ENCODE measurements at places on chromosomes 12 and 14. TPM values are rescaled to one million over a fixed set of nuclear protein-coding genes. Genes with fewer than 3 reads are reported as not detected.

GRCh38 chr14:90717916-90718315, 98.3 kb downstream of the TTC7B start:
- no peak for DNase-seq

- DNase-seq, result no peak
These were observed 207.0 kb downstream of the SLC41A2 start for GRCh38 chr12:104751120-104751519.

- no peak for DNase-seq
These were observed 16.2 kb downstream of the VPS33A start for GRCh38 chr12:122250047-122250446.

- DNase-seq, result no peak
These were observed 100.3 kb downstream of the GTF2A1 start for GRCh38 chr14:81120501-81120900.

DNA sequence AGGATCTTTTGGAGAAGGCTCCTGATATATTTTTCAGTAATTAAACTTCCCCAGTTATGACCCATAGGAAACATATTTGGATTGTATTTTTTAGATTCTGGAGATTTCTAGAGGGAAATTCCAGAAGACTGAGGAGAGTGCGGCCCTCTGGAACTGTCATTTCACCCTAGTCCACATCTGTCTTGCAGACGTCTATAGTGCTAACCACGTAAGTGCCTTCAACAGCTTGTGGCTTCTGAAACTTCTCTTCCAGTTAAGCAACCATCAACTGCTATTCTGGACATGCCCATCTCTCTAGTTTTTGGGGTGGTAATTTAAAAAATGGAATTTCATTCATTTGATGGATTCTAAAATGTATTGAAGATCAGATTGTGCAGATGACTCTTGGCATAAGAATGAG, 1098.8 kb downstream of the TMEM121 start:
- no peak for DNase-seq

DNA sequence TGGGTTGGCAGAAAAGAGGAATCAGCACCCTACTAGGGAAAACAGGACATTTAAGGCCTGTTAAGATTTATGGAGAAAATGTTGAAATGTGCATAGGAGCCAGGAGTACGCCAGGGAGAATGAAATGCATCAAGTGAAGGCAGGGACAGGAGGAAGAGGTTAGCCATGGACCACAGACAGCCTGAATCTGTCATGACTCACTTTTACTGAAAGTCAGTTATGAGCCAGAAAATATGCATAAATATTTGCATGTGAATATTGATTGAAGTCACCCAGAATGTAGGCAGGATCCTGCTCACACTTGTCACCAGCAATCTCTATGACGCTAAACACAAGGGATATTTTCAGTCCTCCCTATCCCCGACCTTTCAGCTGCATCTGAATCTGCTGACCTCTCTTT, 25.1 kb upstream of the CDK17 start:
- DNase-seq, result no peak

- DNase-seq, result no peak
These were observed 14.0 kb downstream of the GIT2 start for GRCh38 chr12:109982210-109982609.

- DNase-seq, result no peak
These were observed 76.0 kb downstream of the VCPKMT start for GRCh38 chr14:50040401-50040775.

TRMT5 gene
- total RNA-seq, result 13.2 TPM

ENDOU gene
- not detected for total RNA-seq

PPP4R4 gene
- total RNA-seq, result 0.22 TPM

YY1 gene
- 70.0 TPM for total RNA-seq

IL22 gene
- total RNA-seq, result not detected

ING4 gene
- total RNA-seq, result 38.5 TPM
